ENCODE measurements at places on chromosomes 12 and 14.

DNA sequence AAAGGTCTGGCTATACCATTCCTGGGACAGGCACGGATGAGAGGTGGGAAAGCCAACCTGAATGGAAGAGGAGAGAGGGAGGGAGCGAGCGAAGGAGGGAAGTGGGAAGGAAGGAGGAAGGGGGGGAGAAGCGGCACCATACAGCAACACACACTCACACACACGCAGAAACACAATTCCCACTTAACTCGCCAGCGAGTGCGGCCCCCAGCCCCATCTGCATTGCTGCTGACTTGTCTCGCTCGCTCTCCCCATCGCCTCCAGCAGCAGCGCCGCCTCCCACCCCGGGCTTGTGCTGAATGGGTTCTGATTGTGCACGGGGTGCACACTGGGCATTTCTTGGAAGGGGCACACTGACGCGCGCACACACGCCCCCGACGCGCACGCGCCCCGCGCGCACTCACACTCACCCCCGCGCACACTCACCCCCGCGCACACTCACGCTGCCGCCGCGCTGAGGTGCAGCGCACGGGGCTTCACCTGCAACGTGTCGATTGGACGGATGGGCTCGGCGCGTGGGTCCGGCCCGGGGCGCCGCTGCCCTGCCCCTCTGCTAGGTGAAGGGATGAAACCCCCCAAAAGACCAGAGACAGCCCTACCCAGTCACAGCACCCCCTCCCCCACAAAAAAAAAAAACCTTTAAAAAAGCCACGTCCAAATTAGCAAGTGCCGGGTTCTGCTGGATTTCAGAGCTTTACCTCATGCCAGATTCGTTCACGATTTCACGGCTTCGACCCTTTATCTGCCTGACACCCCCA, 685 bp downstream of the GRIN2B start:
- no peak for DNase-seq

- DNase-seq = no peak
Observed at GRCh38 chr14:39097159-39097558, 5.9 kb downstream of the SEC23A start.

- no peak for DNase-seq
Observed at GRCh38 chr12:18400186-18400585, 138.9 kb downstream of the PIK3C2G start.

GRCh38 chr14:48331421-48331820, 656.0 kb upstream of the MDGA2 start:
- DNase-seq = no peak

GRCh38 chr12:6059860-6060565, 64.5 kb downstream of the VWF start:
- no peak for DNase-seq

- no peak for DNase-seq
Observed at GRCh38 chr14:68440820-68441219, 352.0 kb downstream of the ZFP36L1 start.

DNA sequence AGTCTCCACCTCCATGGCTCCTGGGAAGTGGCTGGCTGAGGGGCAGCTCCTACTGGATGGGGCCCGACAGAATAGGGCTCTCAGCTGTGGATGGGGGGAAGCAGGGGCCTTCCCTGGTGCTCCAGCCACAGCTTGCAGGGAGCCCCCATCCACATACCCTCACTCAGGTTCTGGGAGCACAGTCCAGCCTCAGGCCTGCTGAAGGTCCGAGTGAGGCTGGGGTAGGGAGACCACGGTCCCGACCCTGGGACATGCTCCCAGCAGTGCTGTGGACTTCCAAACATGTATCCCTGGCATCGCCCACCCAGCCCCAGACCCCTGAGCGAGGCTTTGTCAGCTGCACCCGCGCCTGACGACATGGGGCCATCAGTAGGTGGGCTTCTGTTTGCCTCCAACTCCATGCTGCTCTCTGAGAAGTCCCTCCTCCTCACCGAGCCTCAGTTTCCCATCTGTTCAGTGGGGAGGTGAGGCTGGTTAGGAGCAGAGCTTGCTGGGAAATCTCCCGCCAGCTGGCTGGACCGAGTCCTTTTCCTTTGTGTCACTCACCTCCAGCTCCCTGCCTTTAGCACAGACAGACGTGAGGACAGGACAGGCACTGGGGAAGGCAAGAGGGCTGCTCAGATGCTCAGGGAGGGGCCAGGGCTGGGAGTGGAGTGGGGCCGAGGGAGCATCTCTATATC, 9.1 kb upstream of the ATG101 start:
- DNase-seq = no peak

DNA sequence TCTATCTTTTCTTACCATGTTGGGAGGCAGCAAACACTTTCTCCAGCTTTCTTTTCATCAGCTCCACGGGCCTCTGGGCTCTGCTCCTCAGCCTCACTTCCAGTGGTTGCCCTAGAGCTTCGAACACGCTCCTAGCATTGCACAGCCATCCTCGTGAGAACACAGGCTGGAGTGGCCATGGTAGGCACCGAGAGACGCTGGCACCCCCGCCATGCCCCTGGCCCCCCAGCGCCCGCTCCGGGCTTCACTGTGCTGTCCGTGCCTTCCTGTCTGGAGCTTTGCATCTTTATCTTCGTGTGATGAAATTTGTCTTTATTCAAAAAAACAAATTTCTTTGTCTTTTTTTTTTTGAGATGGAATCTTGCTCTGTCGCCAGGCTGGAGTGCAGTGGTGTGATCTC, 352.2 kb downstream of the TMEM121 start:
- no peak for DNase-seq

- no peak for DNase-seq
Observed at GRCh38 chr12:78560633-78561032, 303.9 kb upstream of the SYT1 start.

- DNase-seq = no peak
Observed at GRCh38 chr14:44990533-44990932, 28.5 kb downstream of the TOGARAM1 start.

DNA sequence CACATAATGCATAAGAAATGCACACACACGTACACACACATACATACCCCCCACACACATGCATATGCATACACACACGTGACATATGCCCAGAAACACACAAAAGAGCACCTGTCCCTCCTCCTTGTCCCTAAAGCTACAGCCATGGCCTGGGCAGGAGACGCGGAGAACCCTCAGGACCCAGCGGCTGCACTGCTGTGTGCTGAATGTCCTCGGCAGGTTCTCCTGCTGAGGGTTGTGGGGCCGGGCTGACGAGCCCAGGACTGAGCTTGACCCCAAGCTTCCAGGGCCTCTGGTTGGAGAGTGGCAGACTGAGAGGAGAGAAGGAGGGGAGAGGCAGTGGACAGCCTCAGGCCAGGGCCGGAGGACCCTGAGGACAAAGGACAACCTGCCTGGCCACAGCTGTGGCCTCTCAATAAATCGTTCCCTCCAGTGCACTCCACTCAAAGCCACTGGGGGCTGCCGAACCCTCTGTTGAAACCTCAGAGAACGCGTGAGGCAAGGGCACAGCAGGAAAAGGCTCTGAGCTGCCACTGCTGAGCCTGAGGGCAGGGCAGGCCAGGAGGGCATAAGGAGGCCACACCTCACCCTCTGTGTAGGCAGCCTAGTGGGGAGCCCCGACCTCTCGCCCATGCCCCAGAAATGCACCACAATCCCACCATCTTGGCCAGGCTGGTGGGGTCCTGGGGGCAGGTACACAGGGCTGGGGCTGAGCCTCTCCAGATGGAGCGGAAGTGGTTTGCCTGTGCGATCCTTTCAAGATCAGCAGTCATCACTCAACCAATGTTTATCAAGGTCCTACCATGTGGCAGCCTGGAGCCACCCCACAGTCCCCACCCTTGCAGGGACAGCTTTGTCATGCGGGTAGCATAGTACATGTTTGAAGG, 3.1 kb downstream of the CACNA2D4 start:
- DNase-seq = no peak

- DNase-seq = no peak
Observed at GRCh38 chr12:109677279-109677691, 36.3 kb upstream of the FAM222A start.

GRCh38 chr12:112218150-112218549, 92.8 kb downstream of the TRAFD1 start:
- DNase-seq = no peak

DNA sequence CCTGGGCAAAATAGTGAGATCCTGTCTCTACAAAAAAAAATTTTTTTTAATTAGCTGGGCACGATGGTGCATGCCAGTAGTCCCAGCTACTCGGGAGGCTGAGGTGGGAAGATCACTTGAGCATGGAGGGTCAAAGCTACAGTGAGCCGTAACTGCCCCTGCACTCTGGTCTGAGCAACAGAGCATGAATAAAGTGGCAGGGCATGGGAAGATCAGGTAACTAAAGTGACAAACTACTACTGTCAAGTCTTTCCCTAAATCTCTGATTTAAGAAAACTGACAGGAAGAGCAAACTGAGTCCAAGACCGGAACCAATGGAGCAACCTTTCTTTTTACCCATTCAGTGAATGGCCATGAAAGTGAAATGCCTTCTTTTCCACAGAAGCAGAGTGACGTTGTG, 10.8 kb downstream of the DCAF5 start:
- no peak for DNase-seq

DNA sequence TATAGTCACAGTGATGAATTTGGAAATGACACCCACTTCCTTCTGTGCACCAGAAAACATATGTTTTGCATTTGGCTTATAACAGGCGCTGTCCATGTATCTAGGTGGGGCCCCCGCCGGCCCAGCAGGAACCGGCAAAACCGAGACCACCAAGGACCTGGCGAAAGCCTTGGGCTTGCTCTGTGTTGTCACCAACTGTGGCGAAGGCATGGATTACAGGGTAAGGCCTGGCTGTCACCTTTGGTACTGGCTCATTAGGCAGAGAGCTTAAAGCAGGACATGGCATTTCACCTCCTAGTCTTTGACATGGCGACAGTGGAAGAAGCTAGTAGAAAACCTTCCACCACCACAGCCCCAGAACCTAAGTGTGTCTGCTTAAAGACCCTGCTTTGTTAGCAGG, 85.8 kb downstream of the DNAH10 start:
- DNase-seq = no peak

GRCh38 chr12:122336015-122336946, 70.0 kb upstream of the VPS33A start:
- DNase-seq = no peak

Data from heart left ventricle (tissue), 16 donors.